ENCODE measurements at places on chromosomes 1 and 21.

GRCh38 chr1:170415710-170416372 lies 116.1 kb upstream of the GORAB start:
- no peak for DNase-seq

GRCh38 chr1:104760017-104760416 lies 1010.3 kb downstream of the AMY1C start:
- no peak for DNase-seq

DNA sequence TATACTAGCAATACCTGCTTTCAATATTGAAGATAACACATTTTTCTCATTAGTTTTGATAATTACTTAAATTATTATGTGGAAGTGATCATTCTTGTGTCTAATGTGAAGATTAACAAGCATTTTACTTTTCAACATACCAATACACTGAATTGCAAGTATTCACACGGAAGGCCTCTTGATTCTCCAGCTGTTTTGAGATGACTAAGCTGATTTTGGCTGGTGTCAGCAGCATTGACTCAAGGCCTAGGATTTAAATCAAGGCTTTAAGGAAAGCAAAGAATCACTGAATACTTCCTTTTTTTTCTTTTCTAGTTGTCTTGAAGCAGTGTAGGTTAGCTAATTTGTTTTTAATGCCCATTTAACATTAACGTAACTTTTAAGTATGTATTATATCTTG lies 373.7 kb downstream of the SRGAP2C start:
- DNase-seq = no peak

DNA sequence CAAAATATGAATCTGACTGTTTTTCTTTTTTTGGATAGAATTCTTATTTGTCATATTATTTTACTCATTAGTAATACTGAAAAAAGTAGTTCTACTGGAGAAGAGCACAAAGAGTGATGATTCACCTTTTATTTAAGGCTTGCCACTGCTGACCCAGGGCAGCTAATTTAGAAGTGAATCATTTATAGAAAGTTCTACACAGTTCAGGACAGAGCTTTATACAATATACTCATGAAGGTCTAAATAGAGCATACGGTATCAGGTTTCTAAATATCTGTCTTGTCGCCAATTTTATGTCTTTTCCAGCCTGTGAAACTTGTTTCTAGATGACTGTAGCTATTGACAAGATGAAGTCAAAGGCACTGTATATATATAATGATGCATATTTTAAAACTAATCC lies 25.0 kb downstream of the GIPC2 start:
- DNase-seq = no peak

Data from activated CD4-positive, alpha-beta T cell treated with anti-CD3 and anti-CD28 coated beads for 4 hours (primary cell).